Activated T-helper 1 cell treated with anti-CD3 and anti-CD28 coated beads, Interleukin-12 subunit alpha, Interleukin-12 subunit beta, Interleukin-2, Interleukin-4 antibody, amounts not matched to agents 30 ng/mL and 10 ng/mL and 1 ng/mL, durations not matched to agents 14 hours and 24 hours and 36 hours (primary cell): ENCODE measurements at places on chromosomes 3 and 15.
A peak's percentile ranks its signal among the peaks of the same experiment; 100 is the strongest.

DNA sequence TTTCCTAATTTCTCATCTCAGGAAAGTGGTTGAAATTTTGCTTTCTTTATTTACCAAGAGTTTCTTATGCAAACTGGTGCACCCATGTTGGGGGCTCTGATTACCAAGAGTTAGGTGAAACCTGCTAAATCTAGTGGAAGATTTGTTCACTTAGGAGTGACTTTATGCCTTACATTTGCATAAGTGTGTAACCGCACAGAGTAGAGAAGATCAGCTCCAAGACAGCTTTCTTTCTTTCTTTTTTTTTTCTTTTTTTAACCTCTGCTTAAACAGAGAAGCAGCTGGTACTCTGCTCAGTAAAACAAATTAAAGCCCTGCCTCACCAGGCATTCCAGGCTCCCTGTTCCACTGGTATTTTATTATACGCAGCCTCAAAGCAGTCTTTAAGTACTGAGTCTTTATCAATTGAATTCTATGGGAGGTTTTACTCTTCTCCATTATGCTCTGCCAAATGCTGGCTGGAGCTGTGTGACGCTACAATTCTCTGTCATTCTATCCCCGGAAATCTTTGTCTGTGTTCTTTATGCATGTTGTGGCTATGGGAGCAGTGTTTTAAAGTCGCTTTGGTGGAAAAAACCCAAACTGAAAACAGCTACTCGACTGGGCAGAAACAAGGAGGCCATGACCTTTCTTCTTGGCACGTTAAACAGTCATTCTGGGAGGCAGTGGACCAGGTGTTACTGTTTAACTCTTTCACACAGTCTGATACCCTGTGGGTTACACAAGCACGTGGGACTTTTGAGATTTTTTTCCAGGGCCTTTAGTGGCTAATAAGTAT lies 55.2 kb upstream of the GBE1 start:
- DNase-seq = no peak
- H3K27ac ChIP-seq = peak overlapping the region; percentile 50
- peaks cover 8% of the 10 kb centered on the region for H3K4me1 ChIP-seq
- no peak overlapping the region for H3K4me3 ChIP-seq
- H3K36me3 ChIP-seq = no peaks in the 10 kb centered on the region

DNA sequence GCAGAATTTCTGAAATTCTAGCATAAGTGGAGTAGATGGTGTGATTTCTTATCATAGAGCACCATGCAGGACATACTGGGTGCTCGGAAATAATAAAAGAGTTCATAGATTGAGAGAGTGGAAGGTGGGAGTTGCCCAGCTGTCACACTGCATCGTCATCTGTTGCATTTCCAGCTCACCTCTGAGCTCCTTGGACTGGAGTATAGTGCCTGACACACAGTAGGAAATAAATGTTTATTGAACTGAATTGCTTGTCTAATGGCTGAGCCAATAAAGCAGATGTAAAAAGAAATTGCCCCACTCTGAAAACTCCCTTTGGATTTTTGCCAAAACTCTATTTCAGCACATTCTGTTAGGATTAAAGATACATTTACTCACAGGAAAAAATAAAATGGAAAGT lies 108.9 kb upstream of the UBE2E1 start:
- H3K27me3 ChIP-seq = no peaks in the 10 kb centered on the region
- no peak overlapping the region for H3K27ac ChIP-seq
- H3K4me1 ChIP-seq = no peaks in the 10 kb centered on the region
- H3K36me3 ChIP-seq = no peaks in the 10 kb centered on the region

DNA sequence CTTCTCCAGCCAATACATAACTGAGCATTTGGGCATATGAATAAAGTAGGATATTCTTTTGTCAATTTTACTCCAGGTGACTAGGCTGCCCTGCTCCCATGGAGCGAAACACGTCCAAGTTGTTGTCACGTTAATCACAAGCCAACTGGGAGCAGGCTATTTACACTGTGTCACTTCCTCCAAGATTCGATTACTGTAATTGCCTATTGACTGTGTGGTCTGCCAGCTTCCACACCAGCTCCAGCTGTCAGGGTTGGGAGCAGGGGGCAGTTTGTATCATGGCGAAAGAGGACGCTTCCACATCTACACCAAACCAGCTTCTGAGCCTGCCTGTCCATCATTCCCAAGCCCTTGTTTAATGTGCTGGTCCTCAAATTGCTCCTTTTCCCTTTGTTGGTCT lies 89.2 kb upstream of the RORA start:
- H3K27ac ChIP-seq = no peak overlapping the region
- DNase-seq = no peak
- H3K27me3 ChIP-seq = peaks cover 3% of the 10 kb centered on the region
- no peaks in the 10 kb centered on the region for H3K4me1 ChIP-seq
- no peaks in the 10 kb centered on the region for H3K36me3 ChIP-seq

DNA sequence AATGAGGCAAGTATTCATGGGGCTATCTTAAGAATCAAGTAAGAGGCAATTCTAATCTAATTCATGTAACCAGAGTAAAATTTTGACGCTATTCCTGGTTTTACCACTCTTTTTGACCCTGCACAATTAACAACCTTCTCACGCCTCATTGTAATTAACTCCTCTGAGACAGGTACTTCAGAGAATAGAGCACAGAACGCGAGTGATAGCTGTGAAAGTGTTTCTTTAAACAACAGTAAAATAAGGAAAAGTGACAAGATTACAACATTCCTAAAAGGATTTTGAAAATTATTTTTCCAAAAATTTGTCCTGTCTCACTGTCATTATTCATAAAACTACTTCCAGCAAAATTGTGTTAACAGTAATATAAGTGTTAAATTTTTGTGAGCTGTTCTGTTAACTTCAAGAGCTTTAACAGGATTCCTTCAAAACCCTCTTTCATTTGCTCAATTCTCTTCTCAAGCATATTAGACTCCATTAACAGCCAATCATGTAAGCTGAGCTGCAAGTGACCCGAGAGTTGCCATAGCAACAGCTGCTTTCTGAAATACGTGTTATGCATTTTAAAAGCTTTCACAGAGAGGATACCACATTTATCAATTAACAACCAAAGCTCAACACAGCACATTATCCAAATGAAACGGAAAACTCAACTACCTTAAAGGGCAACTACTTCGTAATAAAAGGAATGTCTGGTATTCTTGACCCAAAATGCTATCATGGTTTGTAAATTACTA lies 93.1 kb downstream of the STAG1 start:
- peaks cover 8% of the 10 kb centered on the region for H3K4me1 ChIP-seq
- no peak overlapping the region for H3K4me3 ChIP-seq
- H3K36me3 ChIP-seq = peaks cover 8% of the 10 kb centered on the region

DNA sequence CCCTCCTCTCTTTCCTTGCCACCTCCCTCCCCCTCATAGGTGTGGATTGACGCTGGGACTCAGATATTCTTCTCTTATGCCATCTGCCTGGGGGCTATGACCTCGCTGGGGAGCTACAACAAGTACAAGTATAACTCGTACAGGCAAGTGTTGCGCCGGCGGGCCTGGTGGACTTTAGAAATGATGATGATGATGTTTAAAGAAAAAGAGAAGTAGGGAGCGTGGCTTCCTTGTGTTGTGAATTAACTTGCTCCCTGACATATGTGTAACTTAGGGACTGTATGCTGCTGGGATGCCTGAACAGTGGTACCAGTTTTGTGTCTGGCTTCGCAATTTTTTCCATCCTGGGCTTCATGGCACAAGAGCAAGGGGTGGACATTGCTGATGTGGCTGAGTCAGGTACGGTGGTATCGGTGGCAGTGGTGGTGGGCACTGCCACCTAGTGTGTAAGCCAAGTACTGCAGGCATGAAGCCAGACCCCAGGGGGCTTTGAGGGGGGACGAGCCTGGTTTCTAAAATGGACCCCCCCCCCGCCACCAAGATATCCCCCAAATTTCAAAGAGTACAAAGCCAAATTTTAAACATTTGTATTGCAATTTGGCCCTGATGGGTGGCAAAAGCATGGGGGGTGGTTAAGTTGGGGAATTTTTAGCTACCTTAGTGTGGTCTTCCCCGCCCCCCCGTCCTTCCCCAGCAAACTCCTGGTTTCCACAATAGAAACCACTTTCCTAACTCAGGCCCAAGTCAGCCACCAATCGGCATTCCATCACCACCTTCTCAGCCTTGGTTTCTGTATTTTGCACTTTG lies 65.6 kb downstream of the SLC6A6 start:
- no peak overlapping the region for H3K4me3 ChIP-seq
- DNase-seq = peak; percentile 23
- no peaks in the 10 kb centered on the region for H3K27me3 ChIP-seq

- no peak overlapping the region for H3K4me3 ChIP-seq
- H3K4me1 ChIP-seq = no peaks in the 10 kb centered on the region
- peaks cover 1% of the 10 kb centered on the region for H3K27me3 ChIP-seq
- H3K36me3 ChIP-seq = no peaks in the 10 kb centered on the region
- H3K27ac ChIP-seq = no peak overlapping the region
- DNase-seq = no peak
Observed at GRCh38 chr15:87846746-87847145, 409.8 kb downstream of the NTRK3 start.

GRCh38 chr15:31136016-31136415 lies 34.5 kb upstream of the TRPM1 start:
- no peak overlapping the region for H3K4me3 ChIP-seq
- peaks cover 18% of the 10 kb centered on the region for H3K27me3 ChIP-seq
- H3K27ac ChIP-seq = no peak overlapping the region
- DNase-seq = no peak

GRCh38 chr15:68465861-68466560 lies 34.0 kb upstream of the ITGA11 start:
- H3K4me1 ChIP-seq = no peaks in the 10 kb centered on the region
- no peak overlapping the region for H3K4me3 ChIP-seq
- peaks cover 9% of the 10 kb centered on the region for H3K27me3 ChIP-seq
- no peak overlapping the region for H3K27ac ChIP-seq
- no peak for DNase-seq
- no peaks in the 10 kb centered on the region for H3K36me3 ChIP-seq

DNA sequence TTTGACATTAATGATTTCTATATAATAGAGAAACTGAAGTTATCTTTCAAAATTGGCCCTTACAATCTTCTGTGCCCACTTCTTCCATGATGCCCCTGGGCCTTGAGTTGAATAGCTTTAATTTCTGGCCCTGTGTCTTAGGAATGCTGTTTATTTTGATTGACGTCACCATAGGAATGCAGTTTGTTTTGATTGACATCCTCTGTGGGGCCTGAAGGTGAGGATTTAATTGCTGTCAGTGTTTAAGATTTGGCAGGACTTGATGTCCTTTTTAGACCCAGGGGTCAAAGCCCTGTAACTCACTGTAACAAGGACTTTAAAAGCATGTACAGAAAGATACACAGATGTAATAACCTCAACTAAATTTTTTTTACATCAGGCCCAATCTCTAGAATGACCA lies 83.3 kb downstream of the GLDN start:
- H3K27ac ChIP-seq = no peak overlapping the region
- DNase-seq = no peak
- H3K36me3 ChIP-seq = no peaks in the 10 kb centered on the region
- no peaks in the 10 kb centered on the region for H3K4me1 ChIP-seq
- no peak overlapping the region for H3K4me3 ChIP-seq
- H3K27me3 ChIP-seq = peaks cover 5% of the 10 kb centered on the region

DNA sequence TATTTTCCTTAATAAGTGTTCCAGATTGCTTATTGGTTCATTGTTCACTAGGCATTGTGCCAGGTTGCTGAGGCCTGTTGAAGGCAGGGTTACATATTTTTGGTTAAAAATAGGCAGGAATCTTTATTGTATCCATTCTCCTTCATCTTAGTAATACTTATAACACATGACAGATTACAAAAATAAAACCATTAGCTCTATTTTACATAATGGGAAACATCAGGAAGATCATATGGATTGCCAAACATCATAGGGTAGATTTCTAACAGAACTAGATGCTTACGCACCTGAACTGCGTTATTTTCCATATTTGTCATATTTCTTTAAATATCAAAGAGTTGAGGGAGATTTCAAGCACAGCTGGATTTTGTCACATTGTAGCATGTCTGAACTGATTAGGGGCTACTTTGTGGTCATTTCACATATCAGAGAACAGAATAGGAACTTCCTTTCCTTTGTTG lies 462.9 kb upstream of the SGO1 start:
- no peak overlapping the region for H3K27ac ChIP-seq
- no peaks in the 10 kb centered on the region for H3K27me3 ChIP-seq
- no peak overlapping the region for H3K4me3 ChIP-seq
- DNase-seq = no peak

- H3K36me3 ChIP-seq = no peaks in the 10 kb centered on the region
- DNase-seq = no peak
- H3K27me3 ChIP-seq = peaks cover 5% of the 10 kb centered on the region
Observed at GRCh38 chr15:40917585-40917984, 11.6 kb upstream of the DLL4 start.

DNA sequence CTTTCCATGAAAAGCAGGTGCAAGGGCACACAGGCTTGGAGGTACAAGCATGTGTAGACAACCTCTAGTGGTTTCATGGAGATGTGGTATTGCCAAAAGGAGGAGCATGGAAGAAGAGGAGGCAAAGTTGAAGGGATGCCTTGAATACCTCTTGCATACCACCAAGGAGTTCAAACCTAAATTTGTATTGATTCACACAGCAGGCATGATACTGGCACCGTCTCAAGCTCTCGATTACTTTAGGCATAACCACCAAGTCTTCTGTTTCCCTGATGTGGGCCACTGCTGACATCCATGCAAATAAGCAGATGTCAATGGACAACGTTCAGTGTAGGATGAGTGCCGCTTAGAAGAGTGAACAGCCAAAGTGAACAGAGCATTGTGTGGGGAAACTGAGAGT lies 87.1 kb downstream of the SCN11A start:
- no peaks in the 10 kb centered on the region for H3K36me3 ChIP-seq
- no peaks in the 10 kb centered on the region for H3K4me1 ChIP-seq
- DNase-seq = no peak
- no peak overlapping the region for H3K27ac ChIP-seq
- H3K4me3 ChIP-seq = no peak overlapping the region
- no peaks in the 10 kb centered on the region for H3K27me3 ChIP-seq

DNA sequence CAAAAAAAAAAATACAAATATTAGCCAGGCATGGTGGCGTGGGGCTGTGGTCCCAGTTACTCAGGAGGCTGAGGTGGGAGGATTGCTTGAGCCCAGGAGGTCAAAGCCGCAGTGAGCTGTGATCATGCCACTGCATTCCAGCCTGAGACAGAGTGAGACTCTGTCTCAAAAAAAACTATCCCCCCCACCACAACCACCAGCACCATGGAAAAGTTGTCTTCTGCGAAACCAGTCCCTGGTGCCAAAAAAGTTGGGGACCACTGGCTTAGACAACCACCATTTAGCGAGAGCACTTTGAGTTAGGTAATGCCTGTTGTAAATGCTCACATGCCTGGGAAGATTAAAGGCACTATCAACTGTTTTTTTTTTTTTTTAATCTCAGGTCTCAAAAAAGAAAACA lies 15.4 kb downstream of the ARHGAP31 start:
- H3K36me3 ChIP-seq = peaks cover 15% of the 10 kb centered on the region
- peaks cover 36% of the 10 kb centered on the region for H3K27me3 ChIP-seq

DNA sequence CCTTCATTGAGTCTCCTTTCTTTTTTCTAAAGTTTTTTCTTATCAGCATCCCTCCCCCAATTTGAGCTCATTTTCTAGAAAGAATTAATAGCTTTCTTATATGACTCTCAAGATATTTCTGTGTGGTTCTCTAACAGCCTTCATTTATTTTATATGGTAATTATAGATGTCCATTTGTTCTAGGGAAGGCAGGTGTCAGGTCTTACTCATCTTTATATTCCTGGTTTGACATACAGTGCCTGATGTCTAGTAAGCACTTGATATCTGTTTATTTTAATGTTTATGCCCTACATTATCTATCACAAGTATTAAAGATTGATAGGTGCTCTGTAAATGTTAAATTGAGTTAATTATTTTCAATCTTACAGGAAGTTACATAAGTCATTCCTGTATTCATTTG lies 426.7 kb upstream of the TPRG1 start:
- peaks cover 5% of the 10 kb centered on the region for H3K27me3 ChIP-seq
- H3K36me3 ChIP-seq = no peaks in the 10 kb centered on the region
- H3K27ac ChIP-seq = no peak overlapping the region
- no peak for DNase-seq
